ENCODE measurements at places on chromosomes 2 and 18. TPM values are rescaled to one million over a fixed set of nuclear protein-coding genes. Genes with fewer than 3 reads are reported as not detected.

The TUBB8B gene
- total RNA-seq, result 0.72 TPM

The SLC19A3 gene
- total RNA-seq, result 2.3 TPM

The RBMS1 gene
- total RNA-seq, result 77.5 TPM

DNA sequence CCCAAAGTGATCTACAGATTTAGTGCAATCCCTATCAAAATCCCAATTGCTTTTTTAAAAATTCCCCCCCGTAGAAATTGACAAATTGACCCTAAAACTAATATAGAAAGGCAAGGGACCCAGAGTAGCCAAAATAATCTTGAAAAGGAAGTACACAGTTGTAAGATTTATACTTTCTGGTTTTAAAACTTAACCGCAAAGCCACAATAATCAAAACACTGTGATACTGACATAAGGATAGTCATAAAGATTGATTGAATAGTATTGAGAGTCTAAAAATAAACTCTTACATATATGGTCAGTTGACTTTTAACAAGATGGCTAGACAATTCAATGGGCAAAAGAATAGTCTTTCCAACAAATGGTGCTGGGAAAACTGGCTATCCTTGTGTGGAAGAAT is 58.7 kb upstream of the GAREM2 start:
- no peaks in the 10 kb centered on the region for H3K4me1 ChIP-seq
- peaks cover 60% of the 10 kb centered on the region for H3K36me3 ChIP-seq
- H3K4me3 ChIP-seq, result no peak overlapping the region
- H3K27me3 ChIP-seq, result no peaks in the 10 kb centered on the region
- no peak overlapping the region for H3K27ac ChIP-seq

DNA sequence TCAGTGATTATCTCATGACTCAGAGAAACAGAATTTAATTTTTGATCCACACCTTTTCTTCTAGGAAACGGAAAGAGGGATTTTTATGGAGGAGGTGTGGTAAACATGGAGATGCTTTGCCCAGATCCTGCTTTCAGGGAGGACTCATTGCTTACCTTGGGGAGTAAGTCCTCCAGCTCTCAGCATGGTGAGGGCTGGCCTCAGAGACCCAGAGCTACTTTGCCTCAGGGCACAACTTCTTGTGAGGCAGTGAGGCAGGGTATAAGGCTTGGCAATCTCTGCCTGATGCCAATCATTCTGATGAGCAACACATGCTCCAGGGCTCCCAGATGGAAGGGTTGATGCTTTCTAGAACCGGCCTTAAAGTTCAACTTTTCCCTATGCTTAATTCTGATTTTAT is 189.9 kb upstream of the DCC start:
- no peak overlapping the region for H3K27ac ChIP-seq
- DNase-seq, result no peak
- no peaks in the 10 kb centered on the region for H3K4me1 ChIP-seq

- no peaks in the 10 kb centered on the region for H3K27me3 ChIP-seq
- no peak overlapping the region for H3K27ac ChIP-seq
- H3K4me3 ChIP-seq, result no peak overlapping the region
- no peak for DNase-seq
Observed at GRCh38 chr2:16394986-16395550, 270.6 kb downstream of the CYRIA start.

DNA sequence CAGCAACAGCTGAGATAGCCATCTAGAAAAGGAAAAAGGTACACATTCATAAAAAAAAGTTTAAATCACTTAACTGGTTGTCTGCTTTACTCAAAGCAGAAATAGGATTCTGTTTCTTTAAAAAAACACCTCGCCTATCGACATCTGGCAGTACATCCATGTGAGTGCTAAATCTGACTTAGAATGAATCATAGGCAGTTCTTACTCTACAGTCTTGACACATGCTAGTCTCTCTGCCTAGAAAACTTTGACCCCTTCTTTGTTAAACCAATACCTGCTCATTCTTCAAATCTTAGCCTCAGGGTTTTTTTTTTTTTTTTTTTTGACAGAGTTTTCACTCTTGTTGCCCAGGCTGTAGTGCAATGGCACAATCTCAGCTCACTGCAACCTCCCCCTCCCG is 37.1 kb upstream of the GPR75 start:
- H3K27me3 ChIP-seq, result no peaks in the 10 kb centered on the region
- no peak overlapping the region for H3K27ac ChIP-seq
- DNase-seq, result no peak
- H3K4me1 ChIP-seq, result no peaks in the 10 kb centered on the region
- peaks cover 73% of the 10 kb centered on the region for H3K36me3 ChIP-seq
- no peak overlapping the region for H3K4me3 ChIP-seq

GRCh38 chr2:11676640-11677039 is 6.6 kb upstream of the NTSR2 start:
- H3K36me3 ChIP-seq, result no peaks in the 10 kb centered on the region

- peaks cover 8% of the 10 kb centered on the region for H3K36me3 ChIP-seq
- H3K4me1 ChIP-seq, result peaks cover 6% of the 10 kb centered on the region
- no peaks in the 10 kb centered on the region for H3K27me3 ChIP-seq
- no peak overlapping the region for H3K4me3 ChIP-seq
Observed at GRCh38 chr2:118523761-118524160, 323.7 kb downstream of the EN1 start.

DNA sequence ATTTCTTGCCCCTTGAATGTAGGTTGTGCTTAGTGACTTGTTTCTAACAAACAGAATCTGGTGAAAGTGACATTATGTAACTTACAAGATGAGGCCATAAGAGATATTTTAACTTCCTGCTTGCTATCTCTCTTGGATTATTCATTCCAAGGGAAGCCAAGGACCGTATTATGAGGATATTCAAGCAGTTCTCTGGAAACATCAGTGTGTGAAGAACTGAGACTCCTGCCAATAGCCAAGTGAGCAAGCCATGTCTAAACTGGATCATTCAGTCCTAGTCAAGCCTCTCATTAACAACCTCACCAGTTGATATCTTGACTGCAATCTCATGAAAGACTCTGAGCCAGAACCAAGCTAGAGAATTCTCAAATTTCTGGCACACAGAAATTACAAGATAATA is 765.1 kb upstream of the SLC8A1 start:
- no peak overlapping the region for H3K27ac ChIP-seq
- DNase-seq, result no peak
- no peak overlapping the region for H3K4me3 ChIP-seq
- H3K4me1 ChIP-seq, result no peaks in the 10 kb centered on the region

DNA sequence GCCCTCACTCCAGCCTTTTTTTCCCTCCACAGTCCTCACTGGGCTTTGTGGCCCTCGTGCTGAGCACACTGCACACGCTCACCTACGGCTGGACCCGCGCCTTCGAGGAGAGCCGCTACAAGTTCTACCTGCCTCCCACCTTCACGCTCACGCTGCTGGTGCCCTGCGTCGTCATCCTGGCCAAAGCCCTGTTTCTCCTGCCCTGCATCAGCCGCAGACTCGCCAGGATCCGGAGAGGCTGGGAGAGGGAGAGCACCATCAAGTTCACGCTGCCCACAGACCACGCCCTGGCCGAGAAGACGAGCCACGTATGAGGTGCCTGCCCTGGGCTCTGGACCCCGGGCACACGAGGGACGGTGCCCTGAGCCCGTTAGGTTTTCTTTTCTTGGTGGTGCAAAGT is 39.4 kb downstream of the STEAP3 start:
- peak; percentile 25 for DNase-seq
- no peaks in the 10 kb centered on the region for H3K4me1 ChIP-seq
- peaks cover 4% of the 10 kb centered on the region for H3K36me3 ChIP-seq
- H3K27me3 ChIP-seq, result no peaks in the 10 kb centered on the region
- H3K27ac ChIP-seq, result no peak overlapping the region

Data from H9 (cell line).